Articular chondrocyte of knee joint (primary cell): ENCODE measurements at places on chromosomes 7 and 10. TPM values are rescaled to one million over a fixed set of nuclear protein-coding genes. Genes with fewer than 3 reads are reported as not detected.

Gene ALKBH4
- total RNA-seq: 9.5 and 12.1 TPM in 2 replicates

Gene PILRA
- total RNA-seq: 0.65 TPM in 1 of 2 replicates, not detected in the other

Gene CAPZA2
- total RNA-seq: 190 and 215 TPM in 2 replicates

Gene CDH23
- 4.3 and 5.4 TPM in 2 replicates for total RNA-seq

Gene FKBP6
- total RNA-seq: under 0.01 TPM in 1 of 2 replicates, not detected in the other

Gene CCL24
- not detected in 2 replicates for total RNA-seq

Gene SRGN
- 183 and 191 TPM in 2 replicates for total RNA-seq

Gene MMP21
- total RNA-seq: 0.11 TPM in 1 of 2 replicates, not detected in the other

Gene CALD1
- 294 and 327 TPM in 2 replicates for total RNA-seq

Gene ZMIZ1
- total RNA-seq: 45.4 and 72.3 TPM in 2 replicates

Gene DGKI
- 5.2 and 8.3 TPM in 2 replicates for total RNA-seq

Gene DNAJC12
- total RNA-seq: 0.26 and 1.4 TPM in 2 replicates

Gene RNF133
- 1.0 and 1.3 TPM in 2 replicates for total RNA-seq

Gene NPS
- total RNA-seq: not detected in 2 replicates

Gene NRAP
- 0.13 and 0.22 TPM in 2 replicates for total RNA-seq

Gene MIOS
- 85.1 and 104 TPM in 2 replicates for total RNA-seq

Gene EIF3A
- 117 and 127 TPM in 2 replicates for total RNA-seq

Gene LIPA
- 56.8 and 68.0 TPM in 2 replicates for total RNA-seq

Gene ANKRD2
- total RNA-seq: 0.86 and 1.0 TPM in 2 replicates

Gene DKK1
- total RNA-seq: 17.5 and 90.9 TPM in 2 replicates

Gene LIPF
- total RNA-seq: not detected in 2 replicates

Gene GBX1
- not detected in 2 replicates for total RNA-seq

Gene TRPV5
- total RNA-seq: not detected in 2 replicates

Gene ATP5MK
- 223 and 321 TPM in 2 replicates for total RNA-seq

Gene TACC2
- 10.5 and 14.1 TPM in 2 replicates for total RNA-seq

Gene CFTR
- total RNA-seq: not detected in 2 replicates

Gene CLEC2L
- not detected in 2 replicates for total RNA-seq

Gene VIPR2
- under 0.01 TPM in 1 of 2 replicates, not detected in the other for total RNA-seq

Gene SNX8
- 14.9 and 27.2 TPM in 2 replicates for total RNA-seq

Gene TMEM236
- 0.22 and 0.26 TPM in 2 replicates for total RNA-seq
